Inflammatory macrophage treated with lipopolysaccharide for 4 hours (primary cell): ENCODE measurements at places on chromosomes 6 and 20.
A peak's percentile ranks its signal among the peaks of the same experiment; 100 is the strongest.

GRCh38 chr20:57794600-57795341, 85.0 kb upstream of the PMEPA1 start:
- no peak for DNase-seq

DNA sequence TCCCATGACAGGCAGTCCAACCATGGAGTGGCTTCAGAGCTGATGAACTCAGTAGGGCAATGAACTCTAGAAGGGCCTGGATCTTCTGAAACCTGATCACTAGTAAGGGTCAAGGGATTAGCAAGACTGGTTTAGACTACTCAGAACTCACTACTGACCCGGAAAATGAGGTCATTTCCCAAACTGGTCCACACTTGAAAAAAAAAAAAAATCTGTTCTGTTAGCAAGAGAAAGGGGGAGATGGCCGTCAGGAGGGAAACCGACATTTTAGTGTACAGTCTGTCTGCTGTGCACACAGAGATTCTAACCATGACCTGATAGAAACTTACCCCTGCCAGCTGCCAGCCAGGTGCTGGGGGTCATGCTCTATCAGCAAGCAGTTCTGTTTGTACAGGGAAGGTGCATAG, 262.4 kb upstream of the AGPAT4 start:
- DNase-seq: no peak

DNA sequence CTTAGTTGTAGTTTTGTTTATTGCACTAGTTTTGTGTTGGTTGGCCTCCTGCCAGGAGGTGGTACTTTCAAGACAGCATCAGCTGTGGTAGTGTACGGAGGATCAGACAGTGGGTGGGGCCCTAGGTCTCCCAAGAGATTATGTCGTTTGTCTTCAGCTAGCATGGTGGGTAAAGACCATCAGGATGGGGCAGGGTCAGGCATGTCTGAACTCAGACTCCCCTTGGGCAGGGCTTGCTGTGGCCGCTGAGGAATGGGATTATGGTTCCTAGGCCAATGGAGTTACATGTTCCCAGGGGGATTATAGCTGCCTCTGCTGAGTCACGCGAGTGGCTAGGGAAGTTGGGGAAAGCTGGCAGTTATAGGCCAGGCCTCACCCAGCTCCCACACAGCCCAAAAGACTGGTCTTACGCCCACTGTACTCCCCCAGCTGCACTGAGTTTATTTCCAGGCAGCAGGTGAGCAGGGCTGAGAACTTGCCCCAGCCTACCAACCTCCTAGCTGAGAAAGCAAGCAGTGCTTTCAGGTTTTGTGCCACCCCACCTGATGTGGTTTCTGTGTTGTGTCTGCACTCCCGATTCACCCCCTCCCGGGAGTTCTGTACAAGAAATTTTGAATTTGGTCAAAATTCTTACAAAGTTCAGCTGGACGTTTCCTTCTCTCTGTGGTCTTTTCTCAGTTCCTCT, 24.7 kb downstream of the ZSCAN31 start:
- DNase-seq: no peak

DNA sequence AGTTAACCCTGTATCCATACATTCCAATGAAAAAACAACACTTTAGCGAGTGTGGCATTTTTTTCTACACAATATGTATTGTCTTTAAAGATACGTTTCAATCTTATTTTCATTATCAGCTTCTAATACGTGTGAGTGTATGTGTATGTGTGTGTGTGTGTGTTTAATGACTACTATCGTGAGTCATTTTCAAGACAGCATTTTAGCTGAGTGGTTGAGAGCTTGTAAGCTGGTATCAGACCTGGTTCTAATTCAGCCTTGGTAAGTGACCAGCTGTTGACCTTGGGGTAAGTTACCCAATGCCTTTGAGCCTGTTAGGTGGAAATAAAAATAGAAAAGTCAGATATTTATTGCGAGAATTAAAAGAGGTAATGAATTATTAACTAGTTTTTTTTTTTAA, 320.0 kb upstream of the NT5E start:
- no peak for DNase-seq

DNA sequence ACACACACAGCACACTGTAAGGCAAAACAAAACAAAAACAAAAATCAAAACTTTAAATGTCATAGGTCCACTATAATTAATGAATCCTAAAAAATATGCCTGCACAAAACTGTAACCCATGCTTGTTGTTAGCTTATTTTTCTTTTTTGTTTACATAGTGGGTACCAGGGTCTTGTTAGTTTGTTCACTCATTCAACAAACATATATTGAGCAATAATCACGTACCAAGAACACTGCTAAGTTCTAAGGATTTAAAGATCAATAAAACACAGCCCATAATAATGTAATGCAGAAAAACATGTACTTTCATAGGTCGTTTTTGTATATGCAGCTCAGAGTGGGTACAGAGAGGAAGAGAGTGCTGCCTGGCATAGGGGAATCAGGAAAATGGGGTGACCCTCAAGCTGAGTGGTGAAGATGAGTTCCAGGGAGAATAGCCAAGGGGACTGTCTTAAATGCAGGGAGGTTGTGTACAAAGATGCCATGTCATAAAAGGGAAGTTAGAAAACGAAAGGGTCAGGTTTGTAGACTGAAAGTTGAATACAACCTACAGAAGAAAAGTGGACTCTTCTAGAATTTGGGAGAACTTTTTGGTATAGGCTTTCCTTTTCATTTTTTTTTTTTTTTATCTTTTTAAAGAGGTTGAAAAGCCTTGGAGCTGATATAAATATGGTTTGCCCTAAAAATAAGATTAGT, 113.3 kb upstream of the TBX18 start:
- no peak for DNase-seq

DNA sequence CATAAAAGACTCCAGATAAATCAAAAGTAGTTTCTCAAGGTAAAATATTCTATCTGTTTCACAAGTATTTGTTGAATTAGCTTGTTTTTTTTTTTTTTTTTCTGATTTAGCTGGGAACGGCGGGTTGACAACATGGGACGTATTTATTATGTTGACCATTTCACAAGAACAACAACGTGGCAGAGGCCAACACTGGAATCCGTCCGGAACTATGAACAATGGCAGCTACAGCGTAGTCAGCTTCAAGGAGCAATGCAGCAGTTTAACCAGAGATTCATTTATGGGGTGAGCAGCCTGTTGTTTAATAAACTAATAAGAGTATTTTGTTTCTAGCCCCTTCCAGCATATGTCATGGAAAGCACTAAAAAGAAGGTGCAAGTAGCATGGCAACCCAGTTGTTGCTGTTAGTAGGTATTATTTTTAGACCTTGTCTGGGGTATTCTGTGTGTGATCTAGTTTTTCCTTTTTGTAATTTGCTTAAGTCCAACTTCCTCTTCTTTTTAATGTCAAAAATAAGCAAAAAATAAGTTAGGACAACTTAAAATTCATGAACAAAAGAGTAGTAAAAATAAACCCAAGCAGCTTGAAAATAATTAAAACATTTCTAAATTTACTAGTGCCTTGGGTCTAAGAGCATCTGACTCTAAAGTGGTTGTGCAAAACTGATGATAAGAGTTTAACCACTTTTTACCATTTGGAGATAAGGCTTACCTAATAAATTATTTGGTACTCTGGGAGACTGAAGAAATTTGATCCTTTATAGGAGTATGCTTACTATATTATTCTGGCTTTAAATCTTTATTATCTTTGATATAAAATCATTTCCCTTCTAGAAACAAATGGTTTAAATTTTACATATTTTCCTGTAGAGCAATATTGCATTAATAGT, 70.8 kb upstream of the DYNLRB1 start:
- peak; percentile 6 for DNase-seq

GRCh38 chr20:32123088-32123487, 13.6 kb downstream of the TM9SF4 start:
- DNase-seq: no peak

DNA sequence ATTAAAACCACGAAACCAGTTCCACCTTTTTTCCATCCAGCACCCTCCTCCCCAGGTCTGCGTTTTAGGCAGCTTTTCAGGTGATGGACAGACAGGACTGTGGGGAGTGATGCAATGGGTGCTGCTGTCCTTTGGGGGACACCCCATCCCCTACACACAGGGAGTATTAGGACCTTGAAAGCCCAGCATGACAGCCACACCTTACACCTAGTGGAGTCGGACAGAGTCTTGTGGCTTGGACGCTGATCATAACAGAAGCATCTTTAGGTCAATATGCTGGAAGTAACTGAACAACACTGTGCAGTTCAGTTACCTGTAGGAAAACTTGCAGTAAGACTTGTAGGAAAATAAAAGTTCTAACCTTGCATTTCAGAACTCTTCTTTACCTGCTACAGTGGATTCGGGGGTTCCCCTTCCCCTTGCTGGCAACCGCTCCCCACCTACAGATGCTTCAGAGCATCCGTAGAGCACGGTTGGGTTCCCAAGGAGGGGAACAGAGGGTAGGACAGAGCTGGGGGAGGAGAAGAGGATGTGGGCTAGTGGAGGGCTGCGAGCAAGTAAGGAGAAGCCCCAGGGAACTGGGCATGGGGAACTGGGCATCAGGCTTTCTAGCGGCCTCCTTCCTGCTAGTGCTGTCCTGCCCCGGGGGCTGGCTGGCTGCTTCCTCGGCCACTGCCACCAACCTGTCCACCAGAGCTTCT, 31.7 kb downstream of the PLEKHG1 start:
- no peak for DNase-seq
